ENCODE measurements at places on chromosomes 16 and 17.

- peak; percentile 33 for DNase-seq
These were observed 19.5 kb downstream of the MARVELD3 start for GRCh38 chr16:71645450-71645849.

- no peak for DNase-seq
These were observed 51.6 kb downstream of the KANSL1 start for GRCh38 chr17:46141645-46142044.

DNA sequence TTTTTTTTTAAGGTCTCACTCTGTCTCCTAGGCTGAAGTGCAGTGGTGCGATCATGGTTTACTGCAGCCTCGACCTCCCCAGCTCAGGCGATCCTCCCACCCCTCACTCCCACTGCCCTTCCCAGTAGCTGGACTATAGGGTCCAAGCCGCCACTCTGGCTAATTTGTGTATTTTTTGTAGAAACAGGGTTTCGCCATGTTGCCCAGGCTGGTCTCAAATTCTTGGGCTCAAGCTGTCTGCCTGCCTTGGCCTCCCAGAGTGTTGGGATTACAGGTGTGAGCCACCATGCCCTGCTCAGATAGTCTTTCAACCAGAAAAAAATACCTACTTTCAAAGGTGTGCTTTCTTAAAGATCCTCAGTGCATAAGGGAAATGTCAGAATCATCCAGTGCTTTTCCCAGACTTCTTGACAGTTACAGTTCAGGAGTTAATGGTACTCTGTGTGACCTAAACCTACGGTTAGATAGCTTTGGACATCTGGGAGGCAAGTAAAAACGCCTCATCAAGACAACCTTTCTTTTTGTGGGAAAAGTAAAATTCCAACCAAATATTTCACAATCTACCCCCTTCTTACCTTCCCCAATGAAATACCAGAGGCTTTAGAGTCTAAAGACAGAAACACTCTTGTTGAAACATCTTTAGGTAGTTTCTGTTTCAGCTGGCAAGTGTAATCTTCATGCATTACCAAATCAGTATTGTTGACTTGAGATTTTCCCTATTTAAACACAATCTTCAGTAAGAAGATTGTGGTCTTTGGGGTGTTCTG, 6.8 kb downstream of the RSPRY1 start:
- peak; percentile 39 for DNase-seq

- no peak for DNase-seq
These were observed 11.2 kb downstream of the NLK start for GRCh38 chr17:28053725-28054124.

GRCh38 chr17:17979778-17980177, 7.1 kb downstream of the DRC3 start:
- DNase-seq: no peak

DNA sequence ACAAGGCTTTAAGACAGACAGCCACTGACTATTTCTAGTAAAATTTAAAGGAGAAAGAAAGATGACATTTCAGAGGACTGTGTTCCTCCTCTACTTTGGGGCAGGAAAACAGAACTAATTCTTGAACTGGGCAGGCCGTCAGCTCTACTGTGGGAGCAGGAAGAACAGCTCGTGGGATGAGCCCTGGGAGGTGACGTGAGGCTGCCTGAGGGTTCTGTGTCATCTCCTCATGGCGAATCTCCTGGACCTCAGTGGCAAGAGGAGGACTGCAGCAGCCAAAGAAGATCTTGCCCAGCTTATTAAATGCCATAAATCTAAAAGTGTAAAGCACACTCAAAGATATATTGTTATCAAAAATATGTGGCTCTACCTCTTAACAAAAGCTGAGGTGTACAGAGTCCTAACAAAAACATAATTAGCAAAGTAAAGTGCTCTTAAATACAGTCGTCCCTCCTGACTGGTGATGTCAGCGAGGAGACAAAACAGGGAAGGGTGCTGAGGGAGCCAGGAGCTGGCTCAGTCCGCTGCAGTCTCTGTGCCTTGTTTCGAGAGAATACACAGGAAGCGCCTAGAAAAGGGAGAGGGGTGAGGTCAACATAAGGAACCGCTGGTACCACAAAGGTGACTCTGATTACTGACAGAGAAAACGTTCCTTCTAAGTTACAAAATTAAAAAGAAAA, 58.0 kb downstream of the CREBBP start:
- peak; percentile 71 for DNase-seq

DNA sequence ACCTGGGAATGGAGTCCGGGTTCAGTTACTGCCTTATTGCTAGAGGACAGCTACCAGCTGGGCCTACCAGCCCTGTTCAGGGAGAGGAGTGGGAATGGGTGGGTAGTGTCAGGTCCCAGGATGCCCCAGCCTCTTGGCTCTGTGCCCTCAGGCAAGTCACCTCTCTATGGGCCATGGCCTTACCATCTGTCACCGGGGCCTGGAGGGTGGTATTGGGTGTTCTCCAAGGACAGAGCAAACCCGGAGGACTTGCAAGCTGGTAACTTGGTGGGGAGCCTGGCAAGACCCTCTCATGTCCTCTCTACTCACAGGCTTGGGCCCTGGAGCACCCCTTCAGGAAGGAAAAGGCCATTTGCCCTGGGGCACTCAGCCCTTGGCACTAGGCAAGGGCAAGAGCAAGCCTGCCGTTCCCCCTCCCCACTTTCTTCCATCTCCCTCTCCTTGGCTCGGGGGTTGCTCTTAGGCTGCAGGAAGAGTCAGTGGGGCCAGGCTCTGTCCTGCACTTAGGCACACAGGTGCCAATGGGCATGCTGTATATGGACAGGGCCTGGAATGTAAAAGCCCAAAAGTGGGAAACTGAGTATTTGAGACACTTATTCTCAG, 170.0 kb upstream of the ZNF267 start:
- no peak for DNase-seq

- no peak for DNase-seq
These were observed 324.0 kb downstream of the SNX29 start for GRCh38 chr16:12300490-12300889.

DNA sequence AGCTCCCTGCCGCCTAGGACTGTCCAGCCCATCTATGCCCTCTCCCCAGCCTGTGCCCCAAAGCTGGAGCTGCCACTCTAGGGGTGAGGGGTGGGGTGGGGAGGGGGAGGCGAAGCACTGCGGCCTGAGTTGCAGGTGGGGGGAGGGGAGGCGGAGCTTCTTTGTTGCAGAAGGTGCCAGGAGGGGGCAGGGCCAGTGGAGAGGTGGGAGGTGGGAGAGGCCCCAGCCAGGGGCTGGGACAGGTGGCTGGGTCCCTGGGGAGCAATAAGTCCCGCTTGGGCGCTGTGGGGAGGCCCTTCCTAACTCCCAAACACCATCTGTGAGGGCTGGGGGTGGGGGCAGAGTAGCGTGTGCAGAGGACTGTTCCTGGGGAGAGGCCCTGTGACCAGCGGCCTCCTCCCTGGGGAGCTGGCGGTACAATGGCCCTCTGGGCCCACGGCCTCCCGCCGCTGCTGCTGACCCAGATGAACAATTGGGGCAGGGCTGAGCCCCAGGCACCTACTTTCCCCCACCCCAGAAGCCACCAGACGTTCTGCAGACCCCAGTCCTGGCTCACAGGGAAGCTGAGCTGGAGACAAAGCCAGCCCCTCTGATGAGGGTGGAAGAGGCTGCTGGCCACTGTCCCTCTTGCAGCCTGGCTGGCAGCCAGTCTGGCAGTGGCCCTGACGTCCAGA, 2.2 kb upstream of the NTN3 start:
- DNase-seq: no peak

DNA sequence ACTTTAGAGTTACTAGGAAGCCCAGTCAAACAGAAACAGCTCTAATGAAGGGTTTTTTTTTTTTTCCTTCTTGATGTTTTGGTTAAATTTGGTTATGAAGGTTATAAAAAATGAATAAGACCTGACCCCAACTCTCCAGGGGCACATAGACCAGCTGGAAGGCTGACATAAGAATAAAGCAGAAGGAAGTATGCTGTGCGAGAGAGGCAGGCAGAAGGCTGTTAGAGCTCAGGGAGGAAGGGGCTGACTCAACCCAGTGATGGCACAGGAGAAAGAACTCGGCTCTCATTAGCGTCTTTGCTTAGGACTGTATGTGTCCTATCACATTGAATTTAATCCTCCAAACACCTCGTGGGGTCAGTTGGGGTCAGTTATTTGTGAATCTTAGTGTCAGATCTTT, 474.6 kb downstream of the PMP22 start:
- DNase-seq: no peak

DNA sequence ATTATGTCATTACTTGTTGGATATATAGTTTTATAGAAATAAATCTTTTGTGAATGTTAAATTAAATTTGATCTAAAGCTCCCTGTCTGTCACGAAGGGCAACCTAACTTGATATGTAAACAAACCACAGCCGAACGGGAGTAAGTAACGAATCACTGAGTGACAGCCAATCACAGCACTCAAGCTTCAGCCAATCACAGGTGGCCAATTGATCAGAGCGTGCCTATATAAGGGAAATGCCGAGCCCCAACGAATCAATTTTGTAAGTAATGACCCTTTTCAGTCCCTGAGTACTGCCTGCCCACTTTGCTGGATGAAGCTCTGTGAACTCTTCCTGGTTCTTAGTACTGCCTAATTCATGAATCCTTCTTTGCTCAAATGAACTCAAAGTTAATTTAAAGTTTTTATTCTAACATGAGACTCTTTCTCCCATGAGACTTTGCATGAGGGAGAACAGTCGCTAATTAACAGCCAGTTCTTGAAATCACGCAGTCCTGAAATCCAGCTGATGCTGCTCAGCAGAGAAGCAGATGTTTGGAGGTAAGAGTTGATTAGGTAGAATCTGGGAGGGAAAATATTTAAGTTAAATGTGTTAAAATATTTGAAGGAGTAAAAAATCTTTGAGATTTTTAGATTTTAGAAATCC, 302.2 kb downstream of the CNTNAP4 start:
- no peak for DNase-seq

GRCh38 chr17:19876529-19877161, 8.9 kb upstream of the ULK2 start:
- no peak for DNase-seq

DNA sequence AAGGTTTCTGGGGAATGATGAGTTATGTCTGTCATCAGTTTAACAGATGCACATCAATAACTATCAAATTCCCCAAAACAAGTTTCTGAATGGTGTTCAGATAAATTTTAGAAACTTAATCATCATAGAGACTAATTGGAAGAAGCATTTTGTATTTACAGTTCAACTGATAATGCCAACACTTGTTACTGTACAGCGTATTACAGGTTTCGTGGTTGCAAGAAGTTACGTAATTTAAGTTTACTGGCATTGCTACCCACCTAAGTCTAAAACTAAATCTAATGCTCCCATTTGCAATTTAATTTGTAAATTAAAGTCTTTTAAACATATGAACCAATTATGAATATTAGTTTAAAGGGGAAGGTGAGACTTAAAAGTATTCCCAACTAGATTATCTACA, 3.0 kb downstream of the SRSF1 start:
- DNase-seq: no peak

DNA sequence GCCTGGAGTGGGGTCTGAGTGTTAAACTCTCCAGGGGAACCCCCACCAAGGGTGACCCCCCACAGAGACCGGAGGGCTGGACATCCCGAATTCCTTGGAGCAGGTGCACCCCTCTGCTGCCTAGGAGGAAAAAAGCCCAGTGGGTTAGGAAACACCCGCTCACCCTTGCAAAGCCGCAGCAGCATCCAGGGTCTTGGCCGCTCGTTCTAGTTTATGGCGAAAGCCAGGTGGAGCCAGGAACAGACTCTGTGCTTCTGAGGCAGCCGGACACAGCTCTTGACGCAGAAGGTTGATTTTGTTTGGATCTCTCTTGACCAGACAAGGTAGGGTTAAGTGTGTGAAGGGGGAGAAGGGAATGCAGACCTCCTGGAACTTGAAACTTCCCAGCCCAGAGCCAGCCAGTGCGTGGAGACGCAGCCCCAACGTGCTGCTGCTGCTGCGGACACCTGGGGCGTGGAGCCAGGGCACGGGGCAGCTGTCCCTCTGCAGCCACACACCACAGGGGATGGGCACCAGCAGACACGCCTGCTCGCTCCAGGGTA, 154.5 kb downstream of the LAT start:
- DNase-seq: no peak

GRCh38 chr17:58184986-58185761, 7.4 kb upstream of the EPX start:
- no peak for DNase-seq

- no peak for DNase-seq
These were observed 25.2 kb upstream of the HYDIN start for GRCh38 chr16:71255721-71256120.

DNA sequence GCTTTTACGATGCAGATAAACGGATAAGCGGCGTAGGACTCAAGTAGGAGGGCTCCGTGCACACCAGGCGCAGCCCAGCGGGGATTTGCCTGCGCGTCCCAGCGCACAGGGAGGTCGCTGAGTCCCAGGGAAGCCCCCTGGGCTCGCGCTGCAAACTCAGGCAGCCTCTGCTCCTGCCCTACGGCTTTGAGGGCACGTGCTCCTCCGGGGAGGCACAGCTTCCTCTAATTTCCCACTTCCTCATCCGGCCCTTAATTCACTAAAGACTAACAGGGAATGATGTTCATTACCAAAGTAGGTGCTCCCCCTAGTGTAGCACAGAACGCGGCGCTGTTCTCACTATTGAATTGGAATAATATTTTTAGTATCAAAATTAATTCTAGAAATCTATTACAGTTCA, 825.4 kb downstream of the KCNJ18 start:
- no peak for DNase-seq

DNA sequence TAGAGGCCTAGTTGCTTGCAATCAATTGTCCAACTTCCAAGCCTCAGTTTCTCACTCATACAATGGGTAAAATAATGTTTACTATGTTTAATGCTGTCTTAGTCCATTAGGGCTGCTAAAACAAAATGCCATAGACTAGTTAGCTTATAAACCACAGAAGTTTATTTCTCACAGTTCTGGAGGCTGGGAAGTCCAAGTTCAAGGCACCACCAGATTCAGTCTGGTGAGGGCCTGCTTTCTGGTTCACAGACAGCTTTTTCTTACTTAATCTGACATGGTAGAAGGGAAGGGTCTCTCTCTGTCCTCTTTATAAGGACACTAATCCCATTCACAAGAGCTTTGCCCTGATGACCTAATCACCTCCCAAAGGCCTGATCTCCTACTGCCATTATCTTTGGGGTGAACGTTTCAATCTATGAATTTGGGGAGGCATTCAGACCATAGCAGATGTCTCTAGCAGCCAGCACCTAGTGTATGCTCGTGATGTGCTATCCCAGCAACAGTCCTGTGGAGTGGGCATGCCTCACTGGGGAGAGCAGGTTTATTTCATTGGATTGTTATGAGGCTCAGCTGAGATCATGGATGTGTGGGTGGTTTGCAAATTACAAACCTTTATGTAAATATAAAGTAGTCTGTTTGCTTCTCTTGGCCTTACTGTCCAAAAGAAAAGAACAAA, 25.2 kb downstream of the YPEL2 start:
- DNase-seq: no peak

GRCh38 chr16:6382924-6383459, 949.7 kb upstream of the RBFOX1 start:
- DNase-seq: no peak

GRCh38 chr17:51662204-51663056, 402.1 kb downstream of the UTP18 start:
- no peak for DNase-seq

GRCh38 chr17:63150994-63151464, 185.0 kb downstream of the TANC2 start:
- DNase-seq: no peak

- no peak for DNase-seq
These were observed 32.4 kb upstream of the SLC47A1 start for GRCh38 chr17:19501219-19501618.

- DNase-seq: peak; percentile 94
These were observed 4.0 kb upstream of the CDC6 start for GRCh38 chr17:40283662-40284061.
